ENCODE measurements at places on chromosomes 6 and 20.

DNA sequence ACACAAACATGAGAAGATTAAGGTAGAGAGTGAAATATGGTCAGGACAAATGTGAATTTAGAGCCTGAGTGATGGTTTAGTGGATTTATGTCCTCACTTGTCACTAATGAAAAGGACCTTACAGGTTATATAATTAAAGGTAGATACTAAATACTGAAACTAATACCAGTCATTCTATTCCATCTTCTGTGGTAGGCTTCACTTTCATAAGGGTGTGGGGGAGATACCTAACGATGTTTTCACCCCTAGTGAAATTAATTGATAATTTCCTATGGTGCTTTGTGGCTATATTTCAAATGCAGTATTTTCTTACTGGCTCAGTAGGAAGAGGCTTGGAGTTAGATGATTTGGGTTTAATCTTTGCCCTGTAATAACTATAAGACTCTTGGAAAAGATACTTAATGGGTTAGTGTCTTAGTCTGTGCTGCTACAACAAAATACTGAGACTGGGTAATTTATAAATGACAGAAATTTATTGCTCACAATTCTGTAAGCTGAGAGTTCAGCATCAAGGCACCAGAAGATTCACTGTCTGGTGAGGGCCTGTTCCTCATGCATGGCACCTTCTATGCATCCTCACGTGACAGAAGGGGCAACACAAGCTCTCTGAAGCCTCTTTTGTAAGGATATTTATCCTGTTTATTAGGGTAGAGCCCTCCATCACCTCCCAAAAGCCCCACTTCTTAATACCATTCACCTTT is 21.3 kb downstream of the RNF217 start:
- DNase-seq = no peak

DNA sequence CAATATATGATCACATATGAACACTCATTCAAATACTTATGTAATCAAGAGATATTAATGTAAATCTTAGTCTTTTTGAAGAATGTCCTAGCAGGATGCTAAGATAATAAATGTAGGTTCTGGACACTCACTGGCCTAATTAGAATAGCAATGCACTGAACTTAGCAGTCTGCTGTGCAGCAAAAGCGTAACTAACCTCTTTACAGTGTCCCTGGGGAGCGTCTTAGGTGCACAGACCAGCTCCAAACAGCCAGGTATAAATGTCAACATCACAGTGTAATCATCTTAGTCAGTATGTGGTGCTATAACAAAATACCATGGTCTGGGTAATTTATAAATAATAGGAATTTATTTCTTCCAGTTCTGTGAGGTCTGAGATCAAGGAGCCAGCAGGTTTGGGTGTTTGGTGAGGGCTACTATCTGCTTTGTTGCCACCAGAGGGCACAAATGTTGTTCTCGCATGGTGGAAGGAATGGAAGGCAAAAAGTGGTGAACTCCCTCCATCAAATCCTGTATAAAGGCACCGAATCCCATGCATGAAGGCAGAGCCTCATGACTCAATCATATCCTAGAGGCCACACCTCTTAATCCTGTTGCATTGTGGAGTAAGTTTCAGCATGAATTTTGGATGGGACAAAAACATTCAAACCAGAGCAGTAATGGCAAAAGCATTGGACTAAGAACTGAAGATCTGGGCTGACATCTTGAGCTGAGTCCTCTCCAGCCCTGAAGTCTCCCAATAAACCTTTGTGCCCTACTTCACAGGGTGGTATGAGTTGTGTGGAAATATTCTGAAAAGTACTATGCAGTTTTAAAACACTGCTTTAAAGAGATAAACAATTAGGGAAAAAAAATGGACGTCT is 41.8 kb upstream of the FOXO3 start:
- DNase-seq = no peak

DNA sequence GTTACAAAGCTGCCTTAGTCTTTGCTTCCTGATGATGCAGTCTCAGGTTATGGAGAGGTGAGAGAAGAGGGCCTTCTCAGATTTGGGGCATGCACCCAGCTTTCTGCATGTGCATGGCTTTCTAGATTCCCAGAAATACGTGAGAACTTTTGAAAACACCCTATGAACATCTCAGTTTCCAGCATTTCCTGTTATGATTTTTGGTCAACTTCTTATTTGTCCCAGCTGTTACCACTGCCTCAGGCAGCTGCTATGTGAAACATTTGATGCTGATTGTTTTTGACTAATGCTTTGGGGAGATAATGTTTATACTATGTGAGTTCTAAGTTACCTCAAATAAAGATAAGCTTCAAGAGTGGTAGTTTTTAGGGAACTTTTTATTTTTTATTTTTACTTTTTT is 9.5 kb upstream of the SNAP25 start:
- DNase-seq = no peak

GRCh38 chr20:7305976-7306375 is 538.5 kb downstream of the BMP2 start:
- DNase-seq = no peak

DNA sequence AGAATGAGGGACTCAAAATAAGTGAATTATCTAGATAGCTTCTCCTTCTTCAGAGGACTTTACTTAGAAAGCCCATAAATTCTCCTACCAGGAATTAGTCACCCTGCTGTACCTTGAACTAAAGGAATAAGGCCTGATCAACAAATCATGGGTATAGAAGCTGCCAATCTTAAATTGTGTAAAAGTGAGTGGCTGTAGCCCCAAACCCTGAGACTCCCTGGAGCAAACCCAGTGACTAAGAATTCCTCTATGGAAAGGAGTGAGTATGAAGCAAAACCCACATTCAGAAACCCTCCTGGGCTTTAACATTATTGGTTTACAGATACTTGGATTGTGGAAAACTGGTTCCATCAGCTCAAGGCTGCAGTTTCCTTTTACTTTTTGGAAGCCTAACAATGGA is 285.8 kb upstream of the TBX18 start:
- DNase-seq = no peak

Measured in stimulated activated naive CD8-positive, alpha-beta T cell treated with anti-CD3 and anti-CD28 coated beads, Interleukin-15, Interleukin-2, amounts not matched to agents 100 U/mL and 50 U/mL, for 24 hours (primary cell).